CD4-positive, alpha-beta T cell treated with Interleukin-10 for 1 hour (primary cell): ENCODE measurements at places on chromosomes 12 and 14.

DNA sequence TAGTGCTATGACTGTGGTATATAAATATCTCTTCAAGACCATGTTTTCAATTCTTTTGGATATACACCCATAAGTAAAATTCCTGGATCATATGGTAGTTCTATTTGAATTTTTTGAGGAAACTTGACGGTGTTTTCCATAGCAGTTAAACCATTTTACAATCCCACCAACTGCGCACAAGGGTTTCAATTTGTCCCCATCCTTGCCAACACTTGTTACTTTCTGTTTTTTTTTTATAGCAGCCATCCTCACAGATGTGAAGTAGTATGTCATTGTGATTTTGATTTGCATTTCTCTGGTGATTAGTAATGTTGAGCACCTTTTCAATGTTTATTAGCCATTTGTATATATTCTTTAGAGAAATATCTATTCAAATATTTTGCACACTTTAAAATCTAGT lies 14.5 kb upstream of the A2M start:
- DNase-seq, result no peak

- peak; percentile 79 for DNase-seq
Measured at GRCh38 chr12:89862511-89863445, 154.1 kb upstream of the ATP2B1 start.

GRCh38 chr12:48361664-48362339 lies 11.1 kb upstream of the ZNF641 start:
- no peak for DNase-seq

DNA sequence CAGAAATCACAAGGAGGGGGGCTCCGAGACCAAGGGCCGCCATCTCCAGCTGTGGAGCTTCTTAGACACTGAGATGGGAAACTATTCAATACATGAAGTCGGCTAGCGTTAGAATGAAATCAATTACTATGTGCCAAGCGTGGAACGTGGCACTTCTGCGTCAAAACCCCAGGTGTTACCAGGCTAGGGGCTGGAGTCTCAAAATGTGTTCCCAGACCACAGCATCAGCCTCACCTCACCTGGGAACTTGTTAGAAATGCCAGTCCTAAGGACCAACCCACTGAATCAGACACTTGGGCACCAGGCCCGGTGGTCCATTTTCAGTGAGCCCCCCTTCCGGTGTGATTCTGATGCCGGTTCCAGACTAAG lies 5.0 kb upstream of the SETD1B start:
- no peak for DNase-seq

DNA sequence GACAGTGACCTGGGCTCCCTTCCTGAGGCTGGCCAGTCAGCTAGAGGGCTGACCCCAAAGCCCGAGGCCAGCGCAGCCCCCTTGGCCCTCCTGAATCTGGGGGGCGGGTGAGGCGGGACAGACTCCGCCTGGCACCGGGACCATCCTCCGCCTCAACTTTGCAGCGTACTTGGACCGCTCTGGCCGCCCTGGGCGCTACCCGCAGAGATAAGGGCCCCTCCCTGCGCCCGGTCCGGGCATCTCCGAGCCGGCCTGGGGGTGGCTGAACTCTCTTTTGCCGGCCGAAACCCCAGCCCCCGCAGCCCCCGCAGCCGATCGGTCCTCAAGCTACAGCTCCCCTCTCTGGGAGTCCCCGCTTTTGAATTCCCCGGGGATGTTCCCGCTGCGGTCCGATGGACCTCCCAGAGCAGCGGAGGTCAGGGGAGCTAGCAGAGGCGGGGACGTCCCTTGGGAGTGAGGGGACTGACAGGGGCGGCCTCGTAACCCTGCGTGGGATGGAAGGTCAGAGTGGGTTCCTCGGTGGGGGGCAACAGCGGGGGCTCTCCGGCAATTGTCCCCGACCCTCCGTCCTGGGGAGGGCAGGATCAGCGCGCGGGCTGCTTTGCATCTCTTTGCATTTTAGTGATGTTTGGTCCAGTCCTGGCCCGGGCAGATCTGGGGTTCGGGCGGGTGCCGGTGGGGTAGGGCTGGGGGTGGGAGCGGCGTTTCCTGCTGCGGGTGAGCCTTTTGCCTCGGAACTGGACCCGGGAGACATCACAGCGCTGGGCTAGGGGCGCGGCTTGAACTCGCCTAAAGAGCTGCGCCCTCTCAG lies at the start of gene CRIP1:
Gene CRIP1, plus strand, starts transcription at position 724 of the 811 bp plus-strand sequence. CDS start 374 bp downstream, outside the sequence.
- DNase-seq, result peak; percentile 28

DNA sequence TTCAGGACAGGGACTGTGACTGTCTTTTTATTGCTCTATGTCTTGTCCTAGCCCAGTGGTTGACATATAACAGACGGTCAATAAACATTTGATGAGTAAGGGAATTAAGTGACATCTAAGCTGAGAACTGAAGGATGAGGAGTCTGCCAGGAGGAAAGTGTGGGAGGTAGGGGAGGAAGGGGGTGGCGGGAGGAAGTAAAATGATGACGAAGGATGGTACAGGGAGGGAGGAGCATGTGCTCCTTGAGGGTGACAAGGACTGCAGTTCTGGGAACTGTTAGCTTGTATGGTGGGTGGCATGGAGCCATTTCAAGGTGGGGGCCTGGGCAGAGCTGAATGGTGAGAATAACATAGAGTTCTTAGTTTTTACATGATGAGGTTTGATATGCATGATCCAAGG lies 64.4 kb downstream of the RGS6 start:
- DNase-seq, result no peak

- DNase-seq, result no peak
Measured at GRCh38 chr12:88300931-88301330, 158.8 kb downstream of the TMTC3 start.

DNA sequence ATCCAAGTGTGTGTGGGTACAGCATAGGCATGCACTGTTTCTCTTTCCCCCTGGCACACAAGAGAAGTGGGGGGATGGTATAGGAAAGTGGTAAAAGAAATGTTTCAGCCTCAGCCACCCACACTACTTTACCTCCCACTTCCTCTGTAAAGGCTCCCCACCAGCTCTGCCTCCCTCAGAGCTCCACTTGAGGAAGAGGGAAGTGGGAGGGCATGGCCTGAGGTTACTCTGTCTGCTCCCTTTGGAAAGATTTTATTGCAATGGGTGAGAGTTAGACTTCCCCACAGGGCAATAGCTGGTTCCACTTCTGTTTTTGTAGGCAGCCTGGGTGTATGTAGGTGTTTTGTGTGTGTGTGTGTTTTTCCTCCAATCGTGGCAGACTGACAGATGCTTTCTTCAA lies 145.3 kb downstream of the SSPN start:
- DNase-seq, result peak; percentile 11

DNA sequence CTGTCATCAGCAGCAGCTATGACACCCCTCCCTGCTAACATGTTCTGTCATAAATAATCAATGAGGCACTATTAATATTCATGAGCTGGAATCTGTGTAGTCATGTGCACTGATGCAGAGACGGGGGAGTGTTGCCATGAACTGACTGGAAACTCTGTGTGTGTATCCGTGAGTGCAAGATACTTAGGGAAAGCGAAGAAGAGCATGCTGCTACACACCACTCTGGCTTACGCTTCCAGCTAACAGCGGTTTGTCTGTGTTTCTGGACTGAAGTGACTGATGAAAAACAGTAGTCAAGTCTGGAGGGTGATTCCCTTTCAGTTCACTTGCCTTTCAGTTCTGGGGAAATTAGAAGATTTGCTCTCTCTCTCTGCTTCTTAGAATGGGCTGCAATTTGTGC lies 249.4 kb downstream of the PDZRN4 start:
- no peak for DNase-seq

- no peak for DNase-seq
Measured at GRCh38 chr12:117702741-117703140, 266.0 kb downstream of the KSR2 start.

DNA sequence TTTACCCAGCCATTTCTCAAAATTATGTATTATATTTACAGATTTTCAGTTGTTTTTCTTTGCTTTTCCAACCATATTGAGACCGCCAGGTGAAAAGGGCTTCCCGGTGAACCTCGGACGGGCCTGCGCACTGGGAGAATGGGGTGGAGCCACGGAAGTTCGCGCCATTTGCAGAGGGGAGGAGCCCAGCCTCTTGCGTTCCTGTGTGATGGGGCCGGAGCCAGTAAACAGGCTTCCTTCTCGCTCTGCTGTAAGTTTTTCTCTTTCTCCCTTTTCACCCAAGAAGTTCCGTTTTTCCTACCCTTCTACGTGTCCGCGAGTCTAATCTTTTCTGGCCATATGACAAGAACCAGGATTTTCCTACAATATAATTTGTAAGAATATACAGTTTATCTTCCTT lies 1108.8 kb upstream of the SEL1L start:
- DNase-seq, result no peak

DNA sequence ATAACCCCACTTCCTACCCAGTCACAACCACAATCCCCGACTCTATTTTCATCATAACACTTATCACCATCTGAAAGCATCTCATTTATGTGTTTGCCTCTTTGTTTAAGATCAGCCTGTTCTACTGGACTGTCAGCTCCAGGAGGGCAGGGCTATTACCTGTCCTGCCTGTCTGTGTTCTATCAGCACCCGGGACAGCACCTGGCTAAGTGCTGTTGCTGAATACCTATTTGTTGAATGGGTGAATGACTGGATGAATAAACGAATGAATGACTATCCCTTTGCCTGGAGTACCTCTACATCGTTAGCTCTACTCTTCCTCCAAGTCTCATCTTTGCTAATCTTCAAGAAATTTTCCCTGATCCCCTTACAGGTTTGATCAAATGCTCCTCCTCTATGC lies 69.0 kb downstream of the WSCD2 start:
- no peak for DNase-seq

GRCh38 chr12:2959505-2960389 lies 550 bp downstream of the TEAD4 start:
- no peak for DNase-seq

GRCh38 chr14:99598774-99599173 lies 5.2 kb downstream of the CCDC85C start:
- DNase-seq, result no peak

DNA sequence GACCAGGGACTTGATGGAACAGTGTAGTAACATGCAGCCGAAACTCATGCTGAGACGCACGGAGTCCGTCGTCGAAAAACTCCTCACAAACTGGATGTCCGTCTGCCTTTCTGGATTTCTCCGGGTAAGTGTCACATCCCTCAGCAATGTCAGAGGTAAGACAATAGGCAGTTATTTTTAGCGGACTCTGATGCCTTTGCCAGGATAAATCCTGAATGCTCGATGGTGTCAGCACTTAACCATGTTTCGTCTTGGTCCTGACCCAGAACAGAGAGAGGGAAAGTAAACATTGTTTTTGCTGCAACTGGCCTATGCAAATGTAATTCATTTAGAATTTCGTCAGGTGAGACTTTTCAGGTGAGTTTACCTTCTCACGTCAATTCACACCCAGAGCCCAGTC lies 112.3 kb downstream of the PLXNC1 start:
- DNase-seq, result no peak

- no peak for DNase-seq
Measured at GRCh38 chr14:28340816-28341215, 425.8 kb upstream of the FOXG1 start.

- no peak for DNase-seq
Measured at GRCh38 chr12:118347916-118348315, 24.8 kb downstream of the TAOK3 start.

GRCh38 chr12:29781705-29782266 lies 2.0 kb downstream of the TMTC1 start:
- DNase-seq, result no peak

DNA sequence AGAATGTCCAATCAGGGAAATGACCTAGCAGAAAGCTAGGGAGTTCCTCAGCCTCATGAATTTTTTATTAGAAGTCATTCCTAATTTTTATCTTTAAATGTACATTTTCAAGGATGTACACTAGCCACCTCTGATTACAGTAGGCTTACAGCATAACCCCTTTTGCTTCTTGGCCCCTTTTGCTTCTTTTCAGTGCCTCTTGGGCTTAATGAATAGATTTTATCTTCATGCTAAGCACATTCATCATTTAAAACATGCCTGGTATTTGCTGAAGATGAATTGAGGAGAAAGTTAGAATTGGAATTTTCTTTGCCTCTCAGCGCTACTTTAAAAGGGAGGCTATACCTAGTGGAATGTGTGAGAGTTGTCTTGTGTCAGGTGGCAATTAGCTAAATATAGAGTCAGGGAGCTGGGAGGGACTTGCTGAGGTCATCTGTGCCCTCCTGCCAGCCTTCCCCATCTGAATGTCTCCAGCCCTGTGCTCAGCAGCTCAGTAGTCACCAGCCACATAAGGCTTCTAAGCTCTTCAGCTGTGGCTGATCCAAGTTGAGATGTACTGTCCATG lies 132.1 kb downstream of the SAMD4A start:
- DNase-seq, result no peak

DNA sequence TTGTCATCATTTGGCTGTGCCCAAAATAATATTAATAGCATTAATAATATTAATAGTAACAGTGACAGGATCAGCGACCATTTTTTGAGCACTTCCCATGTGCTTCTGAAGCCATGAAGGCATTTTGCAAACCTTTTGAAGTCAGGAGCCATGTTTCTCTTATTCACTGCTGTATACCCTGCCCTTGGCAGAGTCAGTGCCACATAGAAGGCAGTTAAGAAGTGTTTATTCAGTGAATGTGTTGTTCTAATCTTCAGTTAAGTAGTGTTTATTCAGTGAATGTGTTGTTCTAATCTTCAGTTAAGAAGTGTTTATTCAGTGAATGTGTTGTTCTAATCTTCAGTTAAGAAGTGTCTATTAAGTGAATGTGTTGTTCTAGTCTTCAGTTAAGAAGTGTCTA lies 319.7 kb upstream of the NAV3 start:
- no peak for DNase-seq

DNA sequence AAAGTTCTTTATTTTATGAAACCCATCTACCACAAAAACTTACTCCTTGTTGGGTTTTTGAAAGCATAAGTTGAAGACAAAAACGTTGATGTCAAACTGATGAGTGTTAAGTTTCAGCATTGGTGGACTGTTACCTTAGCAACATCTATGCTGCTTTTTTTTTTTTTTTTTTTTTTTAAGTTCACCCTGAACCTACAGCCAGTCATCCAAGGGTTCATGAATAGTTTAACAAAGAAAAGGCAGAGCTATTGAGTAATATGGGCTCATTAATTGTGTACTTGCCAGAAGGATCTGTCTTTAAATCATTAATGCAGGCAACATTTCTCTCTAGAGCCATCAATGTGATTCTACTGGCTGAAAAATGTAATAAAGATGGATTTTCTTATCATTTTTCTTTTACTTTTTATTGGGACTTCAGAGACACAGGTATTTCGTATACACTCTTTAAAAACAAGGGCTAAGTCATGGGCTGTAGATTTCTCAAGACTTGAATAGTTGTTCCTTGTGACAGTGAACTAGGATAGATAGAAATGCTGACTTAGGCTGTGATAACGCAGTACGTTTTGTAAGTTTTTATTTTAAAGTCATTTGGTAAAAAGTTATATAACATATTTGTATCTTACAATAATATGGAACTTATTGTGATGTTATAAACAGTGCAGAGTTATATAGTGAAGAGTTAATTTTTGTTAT lies at the start of gene PTPRQ:
Gene PTPRQ, plus strand, starts transcription at position 262 of the 693 bp plus-strand sequence. Its CDS starts 111 bp downstream, at position 373.
- DNase-seq, result no peak
